ENCODE measurements at places on chromosomes 5 and 9.
A peak's percentile ranks its signal among the peaks of the same experiment; 100 is the strongest.

DNA sequence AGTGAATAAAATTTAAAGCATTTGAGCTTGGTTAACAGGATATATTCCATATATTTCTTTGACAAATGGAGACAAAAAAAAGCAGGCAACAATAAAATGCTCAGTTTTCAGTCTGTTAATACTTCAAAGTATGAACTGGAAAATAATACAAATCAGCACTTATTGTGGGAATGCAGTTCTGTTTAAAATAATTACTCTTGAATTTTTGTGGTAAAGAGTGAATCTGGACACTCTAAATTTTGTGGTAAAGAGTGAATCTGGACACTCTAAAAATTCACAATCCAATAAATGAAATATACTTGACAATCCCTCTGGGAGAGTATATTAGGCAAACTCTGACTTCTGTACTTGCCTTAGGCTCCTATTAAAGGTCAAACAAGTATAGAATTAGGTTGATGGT, 141.9 kb upstream of the RASA1 start:
- DNase-seq = no peak

- no peak for DNase-seq
Observed at GRCh38 chr9:77946969-77947620, 84.5 kb downstream of the GNAQ start.

- no peak for DNase-seq
Observed at GRCh38 chr5:55180016-55180415, 7.0 kb upstream of the CDC20B start.

DNA sequence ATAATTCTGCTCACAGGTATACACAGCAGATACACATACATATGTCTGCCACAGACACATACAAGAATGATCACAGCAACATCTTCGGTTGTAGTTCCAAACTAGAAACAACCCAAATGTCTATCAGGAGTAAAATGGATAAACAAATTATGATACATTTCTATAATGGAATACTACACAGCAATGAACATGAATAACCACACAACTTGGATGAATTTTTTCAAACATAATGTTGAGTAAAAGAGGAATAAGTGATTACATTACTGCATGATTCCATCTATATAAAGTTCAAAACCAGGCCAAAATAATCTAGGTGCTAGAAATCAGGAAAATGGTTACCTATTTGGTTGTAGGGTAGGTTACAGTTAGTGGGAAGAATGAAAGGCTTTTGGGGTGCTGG, 4.6 kb upstream of the EGFLAM start:
- no peak for DNase-seq

DNA sequence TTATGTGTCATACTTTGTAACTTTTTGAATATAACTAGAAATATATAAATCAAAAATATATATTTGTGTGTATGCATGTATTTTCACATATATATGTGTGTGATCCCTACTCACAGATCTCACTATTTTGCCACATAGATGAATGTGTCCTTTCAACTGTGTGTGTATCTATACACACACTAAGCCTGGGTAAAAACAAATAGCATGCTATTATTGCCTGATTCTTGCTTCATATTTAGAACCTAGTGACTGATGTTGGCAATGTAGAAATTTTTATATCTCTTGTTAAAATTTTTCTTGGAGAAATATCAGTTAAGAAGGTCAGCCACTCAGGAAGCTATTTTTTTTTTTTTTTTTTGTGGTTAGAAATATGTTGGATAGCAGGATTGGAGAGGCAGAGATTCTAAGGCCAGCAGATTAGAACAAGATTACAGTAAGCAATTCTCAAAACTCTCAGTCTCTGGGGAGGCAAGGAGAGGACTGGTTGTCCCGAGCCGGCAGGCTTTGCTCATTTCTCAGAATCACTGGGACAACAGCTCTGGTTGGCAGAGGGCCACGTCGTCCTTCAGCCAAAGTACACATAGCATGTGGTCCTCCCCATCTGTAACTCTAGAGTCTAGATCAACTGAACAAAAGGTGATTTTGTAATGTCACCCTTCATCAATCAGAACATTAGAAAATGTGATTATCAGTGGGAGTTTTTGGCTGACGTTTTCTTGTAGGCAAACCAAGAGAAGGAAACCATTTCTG, 19.7 kb downstream of the C6 start:
- DNase-seq = peak; percentile 97

DNA sequence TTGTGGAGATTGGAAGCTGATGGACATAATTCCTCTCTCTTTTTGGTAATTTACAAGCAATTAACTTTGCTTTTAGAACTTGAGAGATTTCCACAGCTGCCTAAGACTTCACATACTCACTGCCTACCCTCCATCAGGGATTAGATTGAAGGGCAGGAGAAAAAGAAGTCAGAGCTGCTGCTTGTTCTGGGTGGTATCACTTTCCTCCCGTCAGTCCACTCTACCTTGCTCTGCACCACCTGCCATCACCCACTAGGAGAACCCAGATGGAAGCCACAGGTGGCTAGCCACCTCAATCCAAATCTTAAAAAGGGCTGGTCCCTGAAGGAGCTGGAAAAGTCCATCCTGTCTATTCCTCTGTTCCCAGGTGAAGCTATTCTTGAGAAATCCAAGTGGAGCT, 10.5 kb downstream of the IRF1 start:
- DNase-seq = no peak

- DNase-seq = no peak
Observed at GRCh38 chr5:149561848-149562247, 10.6 kb upstream of the CSNK1A1 start.

DNA sequence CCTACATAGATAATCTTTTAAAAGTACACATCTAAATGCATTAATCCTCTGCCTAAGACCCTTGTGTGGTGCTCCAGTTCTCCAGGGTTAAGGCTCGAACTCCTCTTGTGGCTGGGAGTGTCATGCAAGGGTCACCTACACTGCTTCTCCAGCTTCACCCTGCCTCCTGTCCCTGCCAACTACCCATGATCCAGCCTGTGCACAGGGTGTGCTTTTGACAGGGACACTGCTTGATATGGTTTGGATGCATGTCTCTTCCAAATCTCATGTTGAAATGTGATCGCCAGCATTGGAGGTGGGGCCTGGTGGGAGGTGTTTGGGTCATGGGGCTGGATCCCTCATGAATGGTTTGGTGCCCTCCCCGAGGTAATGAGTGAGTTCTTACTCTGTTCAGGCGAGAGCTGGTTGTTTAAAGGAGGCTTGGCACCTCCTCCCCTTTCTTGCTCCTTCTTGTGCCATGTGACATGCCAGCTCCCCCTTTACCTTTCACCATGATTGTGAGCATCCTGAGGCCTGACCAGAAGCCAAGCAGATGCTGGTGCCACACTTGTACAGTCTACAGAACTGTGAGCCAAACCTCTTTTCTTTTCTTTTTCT, 48.5 kb downstream of the SLC22A5 start:
- no peak for DNase-seq

GRCh38 chr5:72288924-72289323, 31.1 kb downstream of the MRPS27 start:
- DNase-seq = no peak

- DNase-seq = no peak
Observed at GRCh38 chr5:104084896-104085295, 522.3 kb upstream of the NUDT12 start.

- no peak for DNase-seq
Observed at GRCh38 chr9:5470122-5470521, 19.8 kb downstream of the CD274 start.

- DNase-seq = peak; percentile 71
Observed at GRCh38 chr9:16704116-16705110, 166.1 kb downstream of the BNC2 start.

- no peak for DNase-seq
Observed at GRCh38 chr5:151757233-151758140, 944 bp downstream of the ATOX1 start.

DNA sequence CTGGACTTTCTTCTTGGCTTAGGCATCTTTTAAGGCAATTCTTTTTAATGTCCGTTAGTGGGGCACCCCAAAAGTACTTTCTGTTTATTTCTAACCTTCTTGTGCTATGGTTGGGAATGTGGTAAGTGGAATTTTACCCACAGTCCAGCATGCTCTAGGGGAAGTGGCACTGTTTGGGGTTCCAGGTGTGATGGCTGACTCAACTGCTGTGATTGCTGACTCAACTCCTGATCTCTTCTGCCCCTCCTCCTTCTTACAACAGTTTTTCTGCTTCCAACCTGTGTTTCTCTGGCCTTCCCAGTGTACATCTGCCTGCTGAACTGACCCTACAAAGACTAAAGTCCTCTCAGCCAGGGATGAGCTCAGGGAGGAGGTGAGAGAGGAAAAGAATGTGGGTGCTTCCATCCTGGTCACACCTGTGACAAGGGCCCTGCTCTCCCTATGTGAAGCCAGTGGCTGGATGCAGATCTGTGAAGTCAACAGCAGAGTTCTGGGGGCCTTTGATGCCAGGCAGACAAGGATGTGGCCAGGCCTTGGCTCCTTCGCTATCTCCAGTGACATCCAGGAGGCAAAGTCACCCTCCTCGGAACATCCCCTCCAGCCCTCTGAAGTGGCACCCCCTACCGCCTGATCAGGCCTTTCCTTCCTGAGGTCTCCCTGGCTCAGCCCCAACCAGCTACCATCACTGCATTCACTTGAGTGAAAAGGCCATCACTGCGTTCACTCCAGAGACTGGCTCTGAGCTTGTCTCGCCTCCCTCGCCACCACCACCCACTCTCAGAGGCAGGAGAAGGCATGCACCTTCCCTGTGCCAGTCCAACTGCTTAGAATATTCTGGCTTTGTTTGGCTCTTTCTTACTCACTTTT, 72.2 kb downstream of the C5orf15 start:
- no peak for DNase-seq

- no peak for DNase-seq
Observed at GRCh38 chr5:113344973-113345940, 89.5 kb downstream of the TSSK1B start.

GRCh38 chr9:133558191-133559126, 24.0 kb downstream of the ADAMTSL2 start:
- DNase-seq = no peak

- DNase-seq = no peak
Observed at GRCh38 chr5:179699616-179700237, 960 bp downstream of the CANX start.

GRCh38 chr5:171612749-171613148, 172.9 kb upstream of the SMIM23 start:
- DNase-seq = no peak

DNA sequence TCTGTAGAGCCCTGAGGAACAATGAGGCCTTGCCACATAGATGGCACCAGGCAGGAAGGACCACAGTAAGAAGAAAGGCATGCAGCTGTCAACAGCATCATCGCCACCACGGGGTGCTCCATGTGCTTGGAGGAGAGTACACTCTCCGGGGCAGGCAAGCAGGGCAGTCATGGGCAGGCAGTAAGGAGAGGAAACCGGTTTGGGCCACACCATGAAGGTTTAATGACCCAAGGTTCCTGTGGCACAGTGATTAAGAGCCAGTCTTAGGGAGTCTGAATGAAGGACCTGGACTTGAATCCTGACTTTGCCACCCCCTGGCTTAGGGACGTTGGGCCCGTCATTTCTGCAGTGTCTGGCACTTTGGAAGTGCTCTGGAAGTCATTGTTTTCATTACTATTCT, 80.6 kb upstream of the ZBTB43 start:
- no peak for DNase-seq

DNA sequence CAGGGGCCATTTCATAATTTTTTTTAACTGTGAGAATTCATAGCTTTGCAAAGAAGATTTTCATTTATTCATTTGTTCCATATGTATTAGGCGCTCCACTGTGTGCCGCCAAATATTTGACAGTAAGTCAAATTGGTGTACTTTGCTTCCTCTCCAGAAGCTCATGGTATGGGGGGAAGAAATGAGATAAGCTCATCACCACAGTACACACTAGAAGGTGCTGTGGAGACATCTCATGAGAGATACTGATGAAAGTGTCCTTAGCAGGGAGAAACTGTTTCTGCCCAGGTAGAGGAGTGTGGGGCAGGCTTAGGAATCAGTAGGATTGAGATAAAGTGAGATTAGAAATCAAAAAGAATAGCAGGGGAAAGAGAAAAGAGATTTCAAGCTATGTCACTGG, 136.2 kb downstream of the CDH6 start:
- no peak for DNase-seq

GRCh38 chr5:133944263-133945185, 23.9 kb downstream of the C5orf15 start:
- no peak for DNase-seq

- DNase-seq = no peak
Observed at GRCh38 chr9:77980622-77981021, 51.0 kb downstream of the GNAQ start.

GRCh38 chr5:171149772-171150171, 159.3 kb upstream of the TLX3 start:
- no peak for DNase-seq

GRCh38 chr5:4479426-4479825, 660.7 kb upstream of the ADAMTS16 start:
- DNase-seq = no peak

DNA sequence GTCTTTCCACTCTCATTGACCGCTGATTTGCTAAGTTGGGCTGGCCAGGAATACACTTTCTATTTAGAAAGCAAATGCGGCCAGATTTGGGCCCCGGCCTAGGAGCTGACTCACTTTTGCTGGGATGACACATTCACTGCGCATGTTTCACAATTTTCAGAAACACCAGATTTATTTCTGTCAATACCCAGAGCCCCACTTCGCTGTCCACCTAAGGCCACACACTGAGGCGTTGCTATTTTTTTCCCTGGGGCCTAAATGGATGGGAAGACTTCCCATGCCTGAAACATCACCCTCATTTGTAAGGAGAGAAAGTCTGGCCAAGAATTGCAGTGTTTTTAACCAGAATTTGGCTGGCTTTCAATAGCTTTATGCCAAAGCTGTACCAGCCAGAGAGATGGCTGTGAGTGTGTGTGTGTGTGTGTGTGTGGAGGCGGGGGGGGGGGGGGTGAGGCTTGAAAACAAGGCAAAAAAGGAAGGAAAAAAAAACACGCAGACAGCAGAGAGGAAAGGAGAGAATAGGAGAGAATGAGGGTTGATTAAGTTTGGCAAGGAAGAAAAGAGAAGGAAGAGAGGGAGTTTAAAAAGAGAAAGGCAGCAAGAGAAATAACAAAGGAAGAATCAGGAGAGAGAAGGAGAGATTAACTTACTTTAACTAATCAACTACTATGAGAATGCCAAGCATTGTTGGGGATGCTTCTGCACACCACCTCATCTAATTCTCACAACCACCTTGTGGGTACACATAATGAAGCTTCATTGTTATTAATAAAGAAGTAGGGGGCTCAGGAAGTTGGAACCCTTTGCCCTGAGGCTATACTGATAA, 261.4 kb upstream of the KLF4 start:
- peak; percentile 92 for DNase-seq

DNA sequence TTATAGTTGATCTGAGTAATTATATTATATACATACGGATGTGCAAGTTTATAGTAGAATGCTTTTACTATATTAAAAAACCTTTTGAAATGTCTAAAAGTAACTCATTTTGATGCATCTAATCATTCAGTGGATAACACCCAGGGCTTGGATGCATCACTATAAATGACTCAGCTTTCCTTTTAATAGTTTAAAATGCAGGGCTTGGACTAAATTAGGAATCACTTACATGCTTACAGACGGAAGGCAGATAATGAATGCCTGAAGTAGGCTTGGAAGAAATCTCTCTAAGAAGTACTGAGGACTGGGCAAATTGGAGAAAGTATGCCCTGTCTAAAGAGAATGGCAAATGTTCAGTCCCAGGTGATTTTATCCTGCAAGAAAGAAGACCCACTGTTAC, 362.5 kb upstream of the CCNH start:
- DNase-seq = no peak

GRCh38 chr5:40685976-40686486, 6.3 kb downstream of the PTGER4 start:
- DNase-seq = no peak

GRCh38 chr5:177378884-177379883, 5.0 kb upstream of the SLC34A1 start:
- no peak for DNase-seq

All from suprapubic skin (tissue), 4 donors.